ENCODE measurements at places on chromosomes 3 and 15.

DNA sequence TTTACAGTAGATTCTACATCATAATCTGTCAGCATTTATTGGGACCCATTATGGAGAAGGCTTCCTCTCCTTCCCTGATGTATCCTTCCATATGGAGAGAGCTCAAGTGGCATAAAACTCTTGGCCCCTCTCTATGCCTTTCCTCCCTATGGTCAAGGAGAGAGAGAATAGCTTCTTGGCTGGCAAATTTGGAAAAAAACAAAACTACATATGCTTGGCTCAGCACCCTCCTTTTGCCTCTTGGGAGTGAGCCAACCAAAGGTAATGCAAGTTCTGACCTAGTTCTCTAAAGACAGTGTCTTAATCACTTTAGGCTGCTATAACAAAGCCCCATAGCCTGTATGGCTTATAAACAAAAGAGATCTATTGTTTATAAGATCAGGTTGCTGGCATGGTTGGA is 37.5 kb downstream of the C3orf70 start:
- no peak for DNase-seq

DNA sequence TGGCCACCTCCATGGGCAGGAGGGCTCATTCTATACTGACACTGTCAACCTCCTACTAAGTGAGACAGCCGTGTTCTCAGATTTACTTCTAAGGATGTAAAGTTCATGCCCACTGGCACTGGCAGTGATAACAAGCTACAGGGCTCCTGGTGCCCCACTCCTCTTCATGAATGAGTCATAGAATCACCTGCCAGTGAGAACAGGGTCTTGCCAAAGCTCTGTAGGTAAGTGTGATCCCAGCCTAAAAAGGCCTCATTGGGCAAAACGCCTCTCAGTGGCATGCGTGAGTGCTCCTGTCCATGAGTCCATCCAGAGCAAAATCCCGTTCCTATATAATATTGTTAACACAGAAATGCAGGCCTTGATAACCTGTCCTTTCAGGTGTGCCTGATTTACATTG is 17.4 kb downstream of the PXYLP1 start:
- peak; percentile 46 for DNase-seq

- no peak for DNase-seq
These were observed 9.5 kb downstream of the CAV3 start for GRCh38 chr3:8743021-8743601.

GRCh38 chr15:41861736-41862356 is 23.2 kb downstream of the PLA2G4B start:
- DNase-seq: no peak

- no peak for DNase-seq
These were observed 297.2 kb downstream of the RPLP1 start for GRCh38 chr15:69749797-69750196.

- no peak for DNase-seq
These were observed 313.1 kb downstream of the SV2B start for GRCh38 chr15:91413142-91413541.

DNA sequence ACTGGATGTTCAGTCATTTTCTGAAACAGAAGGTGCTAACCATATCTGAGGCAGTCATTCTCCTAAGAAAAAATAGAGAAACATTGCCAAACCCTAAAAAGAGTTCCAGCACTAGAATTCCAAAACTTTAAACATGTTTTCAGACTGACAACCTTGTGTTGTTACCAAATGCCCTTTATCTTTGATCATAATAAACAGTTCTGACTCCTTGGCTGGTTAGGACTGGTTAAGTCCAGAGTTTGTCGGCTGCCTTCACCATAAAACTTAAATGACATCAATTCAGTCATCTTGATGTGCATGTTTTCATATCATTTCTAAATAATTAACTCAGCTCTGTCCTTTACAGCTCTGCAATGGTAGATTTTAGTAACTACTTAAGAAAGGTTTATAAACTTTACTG is 68.0 kb downstream of the COL8A1 start:
- DNase-seq: no peak

Measured in thyroid gland (tissue), 4 donors.